B cell (primary cell): ENCODE measurements at places on chromosomes 4 and X. TPM values are rescaled to one million over a fixed set of nuclear protein-coding genes. Genes with fewer than 3 reads are reported as not detected.

Gene MAOB
- total RNA-seq = not detected in 2 replicates

Gene SPON2
- 3.8 and 5.3 TPM in 2 replicates for total RNA-seq

Gene EVC2
- 1.1 TPM in 2 replicates for total RNA-seq

Gene BCORL1
- total RNA-seq = 14.3 and 14.4 TPM in 2 replicates

Gene CLDN22
- not detected in 2 replicates for total RNA-seq

Gene NELFA
- 60.7 and 63.5 TPM in 2 replicates for total RNA-seq

GRCh38 chr4:67087897-67088296, 457.4 kb downstream of the CENPC start:
- peak; percentile 14 for DNase-seq

- DNase-seq = no peak
These were observed 125.1 kb downstream of the PALLD start for GRCh38 chr4:168621806-168622589.

DNA sequence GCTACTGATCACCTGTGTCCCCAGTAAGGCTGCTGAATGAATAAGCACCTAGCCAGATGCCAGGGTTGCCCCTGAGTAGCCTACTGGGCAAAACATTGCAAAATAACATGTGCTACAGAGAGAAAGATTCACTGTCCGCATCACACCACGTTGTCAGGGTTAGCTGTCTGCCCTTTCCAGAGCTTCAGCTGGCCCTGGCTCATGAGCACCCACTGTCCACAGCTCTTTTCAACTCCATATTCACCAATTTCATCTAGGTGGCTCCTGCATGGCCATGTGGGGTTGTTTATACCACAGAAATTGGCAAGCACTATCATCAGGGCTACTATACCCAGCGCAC, 227.7 kb upstream of the PSAPL1 start:
- DNase-seq = no peak

DNA sequence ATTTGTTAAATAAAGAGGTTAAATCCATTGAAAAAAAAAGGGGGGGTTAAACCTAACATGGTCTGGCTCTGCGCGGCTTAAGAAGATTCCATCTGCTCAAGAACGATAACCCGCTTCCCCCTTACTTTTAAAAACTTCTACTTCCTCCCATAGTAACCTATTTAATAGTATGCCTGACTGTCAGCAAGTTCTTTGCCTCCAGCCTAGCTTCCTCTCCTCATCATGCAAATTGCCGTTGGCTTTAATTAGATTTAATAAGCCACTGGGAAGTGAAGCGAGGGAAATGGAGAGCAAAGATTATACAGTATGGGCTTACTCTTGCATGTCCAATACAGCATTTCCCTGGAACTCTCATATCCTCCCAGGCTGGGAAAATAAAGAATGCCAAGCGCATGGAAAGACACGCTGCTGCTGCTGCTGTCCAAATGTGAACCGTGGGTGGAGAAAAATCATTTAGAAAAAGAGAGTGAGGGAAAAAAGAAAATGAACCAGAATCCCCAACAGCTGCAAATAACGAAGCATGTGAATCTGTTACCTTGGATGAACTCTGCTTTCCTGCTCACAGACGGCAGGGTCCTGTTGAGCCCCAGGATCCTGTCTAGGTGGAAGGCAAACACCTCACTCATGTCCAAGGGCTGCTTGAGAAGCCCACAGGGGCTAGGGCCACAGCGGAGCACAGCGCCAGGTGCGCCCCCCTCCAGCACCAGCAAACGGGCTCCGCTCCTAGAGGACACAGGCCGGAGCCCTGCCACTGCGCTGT, 2.7 kb downstream of the GASK1B start:
- no peak for DNase-seq

GRCh38 chrX:78957049-78957767, 12.0 kb downstream of the P2RY10 start:
- peak; percentile 64 for DNase-seq

DNA sequence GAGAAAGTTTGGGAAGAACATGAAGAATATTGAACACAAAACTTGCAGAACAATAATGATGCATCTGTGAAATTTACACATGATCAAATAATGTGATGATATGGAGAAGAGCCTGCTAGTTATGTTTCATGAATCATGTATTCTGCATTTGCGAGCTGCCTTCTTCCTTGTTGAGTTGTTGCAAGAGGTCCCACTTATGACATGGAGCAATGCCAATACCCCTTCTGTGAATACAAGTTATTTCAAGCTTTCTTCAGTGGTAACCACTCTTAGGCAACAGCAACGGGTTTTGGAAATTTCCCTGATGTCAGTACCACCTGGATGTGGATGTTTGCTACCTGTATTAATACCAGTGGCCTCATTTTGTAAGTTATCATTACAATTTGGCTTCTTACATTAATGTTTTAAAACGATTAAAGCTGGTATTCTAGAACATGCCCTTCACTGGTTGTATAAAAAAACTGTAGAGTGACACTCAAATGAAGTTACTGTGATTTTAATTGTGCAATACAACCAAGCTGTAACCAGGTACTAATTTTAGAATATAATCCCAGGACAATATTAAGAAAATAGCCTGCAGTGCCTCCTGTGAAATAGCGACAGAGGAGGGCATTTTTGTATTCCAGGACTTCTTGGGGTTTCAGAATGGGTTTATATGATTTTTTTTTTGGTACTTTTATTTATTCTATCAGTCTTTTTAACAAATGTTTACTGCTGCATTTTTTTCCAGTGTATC, 25.3 kb downstream of the IQCM start:
- DNase-seq = no peak

GRCh38 chrX:6810776-6811175, 275.9 kb upstream of the VCX3A start:
- no peak for DNase-seq

DNA sequence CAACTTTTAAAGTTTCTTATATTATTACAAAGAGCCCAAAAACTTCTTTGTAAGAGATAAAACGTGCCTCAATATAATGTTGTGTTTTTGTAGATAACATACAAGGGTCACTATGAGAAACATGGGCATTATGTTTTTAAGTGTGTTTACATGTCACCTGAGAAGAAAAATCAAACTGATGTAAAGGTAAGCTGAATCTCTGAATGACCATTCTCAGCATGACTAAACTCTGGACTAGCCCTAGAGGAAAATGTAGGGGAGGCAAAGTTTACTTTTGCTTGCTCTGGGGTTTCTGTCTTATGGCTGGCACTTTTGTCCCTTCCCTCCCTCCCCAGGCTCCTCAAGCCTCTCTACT, 6.8 kb downstream of the MEPE start:
- DNase-seq = no peak

- no peak for DNase-seq
These were observed 531.8 kb upstream of the GALNTL6 start for GRCh38 chr4:171281359-171281758.
